ENCODE measurements at places on chromosomes 5 and 9.

GRCh38 chr5:155004138-155004744, 9.3 kb upstream of the KIF4B start:
- DNase-seq, result peak; percentile 55

DNA sequence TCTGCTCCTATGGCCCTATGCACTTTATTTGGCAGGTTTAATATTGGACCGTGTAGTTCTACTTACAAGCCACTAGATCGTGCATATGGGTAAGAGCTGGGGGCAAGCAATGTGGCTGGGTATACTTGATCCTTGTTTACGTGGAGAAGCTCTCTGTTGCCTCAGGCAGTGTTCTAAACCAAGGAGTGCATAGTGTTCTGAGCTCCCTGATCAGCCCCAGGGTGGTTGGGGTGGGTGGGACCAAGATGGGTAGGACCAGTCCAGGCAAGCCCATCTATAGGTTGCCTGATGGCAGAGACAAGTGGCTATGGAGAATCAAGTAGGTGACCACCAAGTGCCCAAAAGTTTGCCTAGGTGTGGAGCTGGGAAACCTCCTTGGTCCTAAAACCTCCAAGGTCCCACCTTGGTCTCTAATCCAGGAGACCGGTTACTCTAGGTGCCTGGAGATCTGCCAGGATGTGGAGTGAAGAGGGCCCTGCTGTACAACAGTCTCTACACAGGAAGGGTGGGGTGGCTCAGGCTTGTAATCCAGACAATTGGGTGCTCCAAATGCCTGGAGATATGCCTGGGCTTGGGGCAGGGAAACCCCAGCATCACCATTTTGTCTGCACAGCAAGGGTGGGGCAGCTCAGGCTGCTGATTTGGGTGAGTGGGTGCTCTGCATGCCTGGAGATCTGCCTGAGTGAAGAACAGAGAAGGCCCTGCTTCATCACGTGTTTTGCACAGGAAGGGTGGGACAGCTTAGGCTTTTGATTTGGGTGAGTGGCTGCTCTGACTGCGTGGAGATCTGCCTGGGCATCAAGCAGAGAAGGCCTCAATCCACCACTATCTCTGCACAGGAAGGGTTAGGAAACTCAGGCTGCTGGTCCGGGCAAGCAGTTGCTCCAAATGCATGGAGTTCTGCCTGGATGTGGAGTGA, 659.8 kb downstream of the TLE4 start:
- DNase-seq, result no peak

- DNase-seq, result no peak
Measured at GRCh38 chr5:72222521-72222920, 97.5 kb downstream of the MRPS27 start.

DNA sequence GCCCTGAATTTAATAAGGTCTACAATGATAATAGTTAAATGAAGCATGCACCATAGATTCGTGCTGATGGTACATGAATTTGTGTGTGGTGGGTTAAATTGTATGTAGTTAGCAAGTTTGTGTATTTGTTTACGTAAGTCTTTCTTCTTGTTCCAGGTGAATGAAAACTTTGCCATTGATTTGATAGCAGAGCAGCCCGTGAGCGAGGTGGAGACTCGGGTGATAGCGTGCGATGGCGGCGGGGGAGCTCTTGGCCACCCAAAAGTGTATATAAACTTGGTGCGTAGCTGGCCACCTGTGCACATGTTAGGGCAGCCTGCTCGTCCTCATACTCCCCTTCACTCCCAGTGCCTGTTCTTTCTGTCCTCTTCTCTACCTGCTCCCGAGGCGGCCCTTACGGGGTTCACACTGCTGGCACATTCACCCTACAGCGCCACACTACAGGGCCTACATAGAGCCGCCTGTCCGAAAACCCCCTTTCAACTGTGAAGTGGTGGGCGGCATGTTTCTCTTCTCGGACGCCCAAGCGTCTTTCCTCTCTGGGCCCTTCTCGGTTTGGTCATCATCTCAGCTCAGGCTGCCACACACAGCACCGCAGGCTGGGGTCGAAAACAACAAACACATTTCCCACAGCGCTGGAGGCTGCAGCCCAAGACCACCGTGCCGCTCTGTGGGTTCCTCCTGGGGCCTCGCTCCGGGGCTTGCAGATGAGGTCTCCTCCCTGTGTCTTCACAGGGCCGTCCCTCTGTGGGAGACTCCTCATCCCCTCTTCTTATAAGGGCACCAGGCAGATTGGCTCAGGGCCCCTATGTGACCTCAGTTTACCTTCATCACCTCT, 13.2 kb downstream of the NDUFS6 start:
- no peak for DNase-seq

- no peak for DNase-seq
Measured at GRCh38 chr5:150279330-150280020, 10.1 kb downstream of the CAMK2A start.

- DNase-seq, result no peak
Measured at GRCh38 chr9:105373723-105374122, 74.1 kb upstream of the FSD1L start.

GRCh38 chr5:157217289-157218024, 36.8 kb downstream of the ITK start:
- DNase-seq, result no peak

GRCh38 chr5:132689513-132689912, 15.7 kb downstream of the IL4 start:
- DNase-seq, result no peak

- DNase-seq, result no peak
Measured at GRCh38 chr5:83364312-83365299, 106.9 kb upstream of the VCAN start.

GRCh38 chr5:77083088-77083487, 4.0 kb downstream of the ZBED3 start:
- no peak for DNase-seq

- peak; percentile 74 for DNase-seq
Measured at GRCh38 chr9:134434894-134435506, 108.7 kb downstream of the RXRA start.

GRCh38 chr9:131528186-131528585, 2.9 kb downstream of the UCK1 start:
- no peak for DNase-seq

DNA sequence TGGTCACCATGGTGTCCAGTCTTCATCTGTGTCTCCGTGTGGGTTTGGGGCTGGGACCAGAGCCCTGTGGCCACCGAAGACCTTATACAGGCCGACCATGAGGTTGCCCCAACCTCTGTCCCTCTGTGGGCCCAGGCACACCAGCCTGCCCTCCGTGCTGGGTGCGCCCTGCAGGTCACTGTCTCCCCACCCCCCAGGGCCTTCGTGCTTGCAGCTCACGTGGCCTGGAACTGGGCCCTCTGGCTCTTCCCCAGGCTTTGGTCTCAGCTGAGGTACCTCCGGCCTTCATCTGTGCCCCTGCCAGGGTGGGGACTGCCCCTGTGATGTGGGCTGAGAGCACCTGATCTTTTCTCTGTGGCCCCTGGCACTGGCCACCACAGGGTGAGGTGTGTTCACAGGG, 92.1 kb downstream of the RXRA start:
- no peak for DNase-seq

DNA sequence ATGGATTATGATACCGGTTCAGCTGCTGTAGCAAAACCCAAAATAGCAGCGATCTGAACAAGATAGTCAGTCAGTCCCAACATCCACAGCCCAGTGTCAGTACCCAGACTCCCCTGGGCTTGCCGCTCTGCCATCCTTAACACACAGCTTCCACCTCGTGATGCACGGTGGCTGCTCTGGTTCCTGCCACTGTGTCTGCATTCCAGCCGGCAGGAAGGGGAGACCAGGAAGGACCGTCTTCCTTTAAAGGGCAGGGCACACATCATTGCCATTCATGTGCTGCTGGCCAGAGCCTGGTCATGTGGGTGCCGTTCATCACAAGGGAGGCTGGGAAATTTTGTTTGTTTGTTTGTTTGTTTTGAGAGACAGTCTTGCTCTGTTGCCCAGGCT, 131.0 kb upstream of the IER5L start:
- no peak for DNase-seq

DNA sequence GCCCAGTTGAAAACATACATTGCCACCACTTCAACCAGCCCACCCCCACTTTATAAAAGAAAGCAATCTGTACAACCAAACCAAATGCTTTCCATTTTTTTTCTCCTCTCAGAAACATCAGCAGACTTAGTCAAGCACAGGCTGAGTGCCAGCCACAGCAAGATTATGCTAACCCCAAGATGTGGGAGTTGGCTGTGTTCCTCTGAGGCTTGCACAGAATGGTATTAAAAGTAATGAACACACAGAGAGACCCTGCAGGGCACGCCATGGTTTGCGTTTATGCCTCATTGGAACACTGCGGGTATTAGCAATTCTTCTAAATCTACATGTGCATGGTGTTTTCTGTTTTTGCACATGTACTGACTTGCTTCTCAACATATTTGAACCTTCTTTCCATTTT, 419.9 kb upstream of the GRAMD2B start:
- no peak for DNase-seq

- peak; percentile 29 for DNase-seq
Measured at GRCh38 chr9:16410601-16411280, 459.7 kb downstream of the BNC2 start.

DNA sequence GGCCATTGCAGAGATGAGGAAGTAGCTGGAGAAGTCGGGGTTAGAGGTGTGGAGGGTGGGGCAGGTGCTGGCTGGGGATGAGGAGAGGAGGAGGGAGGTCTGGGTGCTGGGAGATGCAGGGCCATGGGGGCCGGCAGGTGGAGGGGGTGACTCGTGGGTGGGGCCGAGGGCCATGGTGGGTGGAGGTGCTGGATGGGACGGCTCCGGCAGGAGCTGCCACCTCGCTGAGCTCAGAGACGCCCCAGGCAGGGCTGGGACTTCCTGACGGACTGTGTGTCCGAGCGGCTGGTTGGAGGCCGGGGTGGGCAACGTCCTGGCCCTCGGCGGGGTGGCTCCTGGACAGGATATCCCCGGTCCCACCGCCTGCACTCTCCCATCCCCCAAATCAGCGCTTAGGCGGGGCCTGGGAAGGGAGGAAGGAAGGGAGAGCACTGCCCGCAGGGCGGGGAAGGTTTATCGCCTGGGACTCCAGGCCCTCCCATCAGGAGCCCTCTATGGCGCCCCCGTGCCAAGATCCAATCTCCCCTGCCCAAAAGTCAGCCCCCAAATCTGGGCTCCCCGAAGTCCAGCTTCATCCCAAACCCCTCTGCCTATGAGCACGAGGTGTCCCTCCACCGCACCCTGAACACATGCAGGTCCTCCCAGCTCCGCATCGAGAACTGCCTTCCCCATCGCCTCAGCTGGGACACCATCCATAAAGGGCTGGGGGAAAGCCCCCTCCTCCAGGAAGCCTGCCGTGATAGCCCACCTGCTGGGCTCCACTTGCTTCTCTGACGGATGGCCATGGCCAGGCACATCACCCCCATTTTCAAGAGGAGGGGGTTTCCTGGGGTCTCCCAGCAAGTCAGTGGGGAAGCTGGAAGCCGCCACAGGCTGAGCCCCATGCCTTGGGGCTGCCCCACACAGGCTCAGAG, 58.3 kb upstream of the NOTCH1 start:
- no peak for DNase-seq

DNA sequence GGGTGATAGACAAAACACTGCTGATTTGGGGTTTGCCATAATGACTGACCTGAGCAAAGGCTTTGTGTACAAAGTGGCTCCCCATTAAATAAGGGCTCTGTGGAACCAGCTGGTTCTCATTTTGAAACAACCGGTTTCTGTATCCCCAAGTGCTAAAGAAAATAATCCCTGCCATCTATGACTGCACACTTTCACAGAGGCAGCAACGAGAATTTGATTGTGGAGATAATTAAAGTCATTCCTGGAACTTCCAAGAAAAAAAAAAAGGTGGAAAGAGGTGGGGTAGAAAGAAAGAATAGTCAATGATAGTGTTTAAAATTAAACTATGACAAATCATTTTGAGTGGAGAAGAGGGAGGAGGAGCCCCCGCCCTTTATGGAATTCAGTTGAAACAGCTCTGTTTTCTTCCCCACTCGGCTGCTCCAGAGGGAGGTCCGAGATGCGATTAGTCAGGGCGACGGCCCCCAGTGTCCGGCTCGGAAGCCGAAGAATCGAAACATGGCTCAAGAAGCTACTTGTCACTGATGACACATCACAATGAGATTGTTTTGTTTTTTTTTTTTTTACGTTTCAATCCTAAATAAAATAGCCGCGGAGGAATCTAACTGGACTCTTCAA, 38.4 kb downstream of the EBF1 start:
- DNase-seq, result no peak

DNA sequence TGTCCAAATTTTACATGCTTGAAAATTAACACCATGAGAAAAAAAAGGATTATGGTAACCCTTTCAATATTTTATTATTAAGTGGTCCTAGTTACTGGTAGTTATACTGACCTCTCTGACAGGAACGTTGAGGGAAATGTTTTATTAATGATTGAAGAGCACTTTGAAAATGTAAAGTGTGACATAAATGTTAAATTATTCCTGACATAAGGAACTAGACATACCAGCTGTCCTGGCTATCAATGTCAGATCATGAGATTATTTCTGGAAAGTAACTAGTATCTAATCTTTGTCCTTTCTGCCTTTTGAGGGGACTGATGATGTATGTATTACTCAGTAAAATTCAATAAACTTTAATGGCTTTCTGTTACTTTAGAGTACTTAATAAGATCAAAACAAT, 1538.5 kb upstream of the CDH6 start:
- DNase-seq, result no peak

GRCh38 chr9:121073038-121073437, 1.7 kb upstream of the CNTRL start:
- DNase-seq, result no peak

DNA sequence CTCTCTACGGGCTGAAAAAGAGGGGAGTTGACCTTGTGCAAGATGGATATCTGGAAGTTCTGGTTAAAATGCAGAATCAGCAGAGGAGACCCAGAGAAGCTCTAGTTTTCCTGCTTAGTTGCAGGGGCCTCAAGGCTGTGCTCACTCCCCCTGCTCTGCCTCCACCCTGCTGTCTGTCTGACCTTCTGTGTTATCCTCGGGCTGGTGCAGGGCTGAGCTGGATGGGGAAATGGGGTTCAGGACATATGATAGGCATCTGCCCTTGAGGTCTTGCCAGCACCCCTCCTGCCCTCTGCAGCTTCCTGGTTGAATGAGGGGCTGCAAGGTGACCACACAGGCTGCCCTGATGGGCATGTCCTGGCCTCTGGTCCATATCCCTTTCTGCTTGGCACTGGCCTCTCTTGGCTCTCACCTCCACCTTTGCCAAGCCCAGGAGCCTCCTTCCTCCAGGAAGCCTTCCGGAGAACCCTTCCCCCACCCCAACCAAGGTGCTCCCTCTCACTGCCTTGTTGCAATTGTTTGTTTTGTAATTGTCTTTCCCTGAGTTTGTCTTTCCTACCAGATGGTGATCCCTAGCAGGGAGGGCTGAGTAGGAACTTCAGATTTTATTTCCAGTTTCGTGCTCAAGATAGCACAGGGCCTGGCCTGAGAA, 1.3 kb downstream of the TMEM268 start:
- DNase-seq, result no peak

GRCh38 chr9:5425006-5425628, 12.6 kb downstream of the PLGRKT start:
- DNase-seq, result peak; percentile 67

Measured in HT-29 (cell line).